ENCODE measurements at places on chromosomes 5 and 9.

DNA sequence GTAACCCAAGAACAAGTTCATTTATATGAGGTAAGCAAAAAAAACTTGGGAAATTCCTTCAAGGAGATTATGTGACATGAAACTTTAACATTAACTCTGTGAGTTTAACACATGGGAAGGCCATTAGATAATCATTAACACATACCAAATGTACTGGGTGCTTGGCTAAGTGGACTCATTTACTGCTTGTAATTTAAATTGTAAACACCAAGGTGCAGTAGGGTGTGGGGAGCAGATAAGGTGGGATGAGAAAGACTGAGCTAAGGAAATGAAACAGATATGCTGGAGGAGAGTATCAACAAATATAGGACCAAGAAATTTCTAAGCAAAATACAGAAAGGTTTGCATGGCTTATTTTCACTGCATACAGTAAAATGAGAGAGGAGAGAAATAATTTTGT, 2384.8 kb upstream of the ACO1 start:
- no peak for DNase-seq

DNA sequence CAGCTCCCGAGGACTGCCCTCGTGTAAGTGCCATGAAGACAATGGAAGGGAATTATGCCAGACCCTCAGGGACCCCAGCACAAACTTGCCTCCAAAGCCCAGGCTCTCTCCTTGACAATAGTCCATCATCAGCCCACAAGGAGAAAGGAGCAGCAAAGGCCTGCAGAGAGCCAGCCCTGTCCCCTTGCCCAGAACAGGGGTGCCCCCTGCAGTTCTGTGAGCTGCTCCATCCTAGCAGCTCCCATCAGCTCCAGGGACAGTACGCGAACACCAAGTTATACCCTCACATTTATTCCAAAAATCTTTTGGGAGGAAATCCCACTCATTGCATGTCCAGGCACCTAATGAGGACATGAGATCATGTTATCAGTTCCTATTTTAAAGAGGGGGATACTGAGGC, 11.1 kb downstream of the BARX1 start:
- no peak for DNase-seq

- DNase-seq = no peak
Measured at GRCh38 chr9:19699756-19700155, 89.1 kb downstream of the SLC24A2 start.

DNA sequence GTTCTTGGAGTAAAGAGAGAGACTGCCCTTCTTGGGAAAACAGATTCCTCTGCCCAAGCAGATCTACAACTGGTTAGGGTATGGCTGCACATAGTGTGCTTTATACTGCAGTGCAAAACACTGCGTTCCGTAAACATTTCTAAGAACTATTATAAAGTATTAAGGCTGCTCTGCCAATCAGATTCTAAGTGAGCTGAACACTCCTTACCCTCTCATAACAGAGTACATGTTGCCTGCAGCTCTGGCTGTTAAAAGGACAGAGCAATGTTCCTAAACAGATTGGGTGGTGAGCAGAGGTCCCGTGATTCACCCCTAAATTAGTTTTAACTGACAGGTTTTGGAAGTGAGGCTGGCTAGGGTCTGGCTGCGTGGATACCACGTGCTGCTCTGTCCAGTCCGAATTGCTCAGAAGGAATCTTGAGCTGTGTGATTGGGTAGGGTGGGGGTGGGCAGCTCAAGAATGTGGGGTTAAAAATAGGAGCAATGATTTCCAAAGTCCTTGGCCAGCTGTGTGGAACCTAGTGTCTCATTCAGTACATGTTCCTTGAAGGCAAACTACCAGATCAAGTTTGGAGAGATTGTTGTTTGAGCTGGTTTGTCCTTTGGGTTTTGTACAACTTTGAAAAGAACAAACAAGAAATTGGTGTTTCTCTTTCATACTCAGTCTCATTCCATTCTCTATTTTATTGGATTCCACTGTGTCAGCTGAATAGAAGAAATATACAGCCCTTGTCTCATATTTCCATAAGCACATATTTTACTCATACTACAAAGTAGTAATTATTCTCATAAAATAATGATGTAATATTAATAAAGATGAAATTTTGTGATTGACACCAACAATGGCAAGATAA, 497.6 kb upstream of the CD180 start:
- no peak for DNase-seq

GRCh38 chr5:143629871-143630659, 181.9 kb upstream of the HMHB1 start:
- DNase-seq = no peak

DNA sequence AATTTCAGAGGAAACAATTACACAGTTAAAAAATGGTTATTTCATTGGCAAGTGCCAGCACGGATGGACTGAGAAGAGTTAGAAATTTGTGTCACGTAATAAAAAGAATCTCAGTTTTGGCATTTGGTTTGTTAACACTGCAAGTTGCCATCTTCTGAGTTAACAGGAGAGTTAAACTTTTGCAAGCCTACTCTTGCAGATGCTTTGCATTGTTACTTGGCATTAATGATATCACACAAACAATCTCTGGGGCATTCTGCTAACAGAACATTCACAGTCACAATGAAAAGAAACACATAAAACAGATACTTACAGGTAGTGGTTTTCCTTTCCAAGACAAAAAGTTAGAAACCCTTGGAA, 647 bp downstream of the FREM1 start:
- DNase-seq = no peak

GRCh38 chr5:38371596-38371995, 113.2 kb downstream of the EGFLAM start:
- no peak for DNase-seq

DNA sequence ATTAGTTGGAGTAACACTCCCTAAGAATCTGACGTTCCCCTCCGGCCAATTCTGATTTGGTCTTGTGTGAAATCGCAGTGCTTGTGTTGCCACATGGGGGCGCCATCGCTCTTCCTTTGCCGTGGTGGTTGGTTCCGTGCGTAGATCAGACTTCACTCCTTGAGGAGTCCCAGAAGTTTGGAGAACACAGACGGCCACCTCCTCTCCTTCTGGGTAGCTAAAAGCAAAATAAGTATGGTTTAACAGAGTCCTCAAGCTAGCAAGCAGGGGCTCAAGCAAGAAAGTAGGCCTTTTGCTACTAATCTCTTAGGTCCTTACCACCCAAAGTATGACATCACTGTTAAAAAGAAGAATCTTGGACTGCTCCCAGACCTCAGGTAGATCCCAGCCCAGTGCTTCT, 59.5 kb downstream of the HSPA4 start:
- peak; percentile 55 for DNase-seq

GRCh38 chr9:33924978-33925797, 108.2 kb downstream of the UBE2R2 start:
- no peak for DNase-seq

DNA sequence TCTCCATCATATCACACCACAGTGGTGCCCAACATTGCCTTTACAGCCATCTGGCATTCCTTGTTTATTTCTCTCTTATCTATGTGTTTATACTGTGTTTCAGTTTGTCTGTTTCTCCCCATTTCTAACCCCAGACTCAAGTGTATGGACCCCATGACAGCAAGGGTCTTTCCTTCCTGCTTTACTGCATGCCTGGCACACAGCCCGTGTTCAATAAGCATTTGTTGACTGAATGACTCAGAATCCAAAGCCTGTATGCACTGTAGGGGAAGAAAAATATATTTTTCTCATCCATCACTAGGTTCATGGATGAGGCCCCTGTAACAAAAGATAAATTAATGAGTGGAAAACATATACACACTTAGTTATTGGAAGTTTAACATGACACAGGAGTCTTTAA, 190.8 kb upstream of the SEMA6A start:
- DNase-seq = no peak

DNA sequence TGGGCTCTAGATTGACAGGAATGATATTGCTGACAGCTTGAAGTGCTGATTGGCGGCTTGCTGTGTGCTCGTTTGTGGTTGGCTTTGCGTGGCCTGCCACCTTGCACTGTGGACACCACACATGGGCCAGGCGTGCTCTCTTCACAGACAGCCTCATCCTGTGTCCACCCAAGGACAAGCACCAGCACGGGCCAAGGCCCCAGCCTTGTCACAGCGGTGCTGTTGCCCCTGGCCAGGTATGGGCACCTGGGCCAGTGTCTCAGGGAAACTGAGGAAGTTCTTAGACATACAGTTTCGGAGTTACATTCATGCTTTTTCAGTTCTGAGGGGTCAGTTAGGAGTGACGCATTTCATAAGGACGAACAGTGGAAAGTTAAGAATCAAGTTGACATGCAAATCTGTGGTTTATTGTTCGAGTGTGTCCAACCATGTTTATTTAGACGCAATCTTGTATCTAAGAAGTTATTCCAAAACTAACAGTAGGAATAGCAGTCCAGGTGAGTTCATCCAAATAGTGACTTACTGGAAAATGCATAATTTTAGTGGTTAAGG, 125.9 kb downstream of the EHMT1 start:
- DNase-seq = no peak

GRCh38 chr9:77023726-77024125, 4.3 kb downstream of the FOXB2 start:
- no peak for DNase-seq

- DNase-seq = no peak
Measured at GRCh38 chr9:93261735-93262523, 78.0 kb downstream of the WNK2 start.

- DNase-seq = no peak
Measured at GRCh38 chr5:171127314-171127713, 181.7 kb upstream of the TLX3 start.

- DNase-seq = no peak
Measured at GRCh38 chr9:103355000-103355399, 359.9 kb downstream of the CYLC2 start.

- no peak for DNase-seq
Measured at GRCh38 chr5:68088302-68088701, 127.3 kb upstream of the PIK3R1 start.

GRCh38 chr5:143714629-143715028, 97.3 kb upstream of the HMHB1 start:
- DNase-seq = no peak

DNA sequence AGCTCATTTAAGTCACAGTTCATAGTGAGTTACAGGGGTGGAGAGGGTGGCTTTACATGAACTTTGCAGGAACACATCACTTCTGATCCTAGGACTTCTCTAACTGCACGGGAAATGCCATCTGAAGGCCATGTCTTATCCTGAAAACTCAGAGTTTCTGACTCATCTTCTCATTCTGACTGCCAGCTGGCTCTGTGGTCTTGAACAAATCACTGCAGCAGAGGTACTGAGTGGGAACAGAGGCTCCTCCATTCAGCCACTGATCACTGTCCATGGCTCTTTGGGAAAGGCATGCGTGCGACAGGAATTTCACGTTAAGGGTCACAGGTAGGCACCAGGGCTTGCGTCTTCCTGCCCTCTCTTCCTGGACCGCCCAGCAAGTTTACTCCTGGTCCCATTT, 114.6 kb upstream of the LRRTM2 start:
- no peak for DNase-seq

DNA sequence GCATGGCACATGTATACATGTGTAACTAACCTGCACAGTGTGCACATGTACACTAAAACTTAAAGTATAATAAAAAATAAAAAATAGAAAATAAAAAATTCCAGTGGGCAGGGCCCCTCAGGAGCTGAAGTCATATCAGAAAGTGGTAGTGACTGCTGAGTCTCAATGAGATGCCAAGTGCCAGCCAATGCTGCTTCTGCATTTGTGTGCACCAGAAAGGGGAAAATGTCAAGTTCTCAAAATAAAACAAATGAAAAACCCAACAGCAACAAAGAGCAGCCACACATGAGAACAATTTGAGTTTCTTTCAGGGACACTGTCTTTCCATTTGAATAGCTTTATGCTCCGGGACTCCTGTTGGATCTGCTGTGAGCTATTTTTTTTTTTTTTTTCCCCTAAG, 117.2 kb upstream of the CCDC112 start:
- DNase-seq = no peak

- DNase-seq = no peak
Measured at GRCh38 chr9:137953683-137954438, 76.3 kb downstream of the CACNA1B start.

DNA sequence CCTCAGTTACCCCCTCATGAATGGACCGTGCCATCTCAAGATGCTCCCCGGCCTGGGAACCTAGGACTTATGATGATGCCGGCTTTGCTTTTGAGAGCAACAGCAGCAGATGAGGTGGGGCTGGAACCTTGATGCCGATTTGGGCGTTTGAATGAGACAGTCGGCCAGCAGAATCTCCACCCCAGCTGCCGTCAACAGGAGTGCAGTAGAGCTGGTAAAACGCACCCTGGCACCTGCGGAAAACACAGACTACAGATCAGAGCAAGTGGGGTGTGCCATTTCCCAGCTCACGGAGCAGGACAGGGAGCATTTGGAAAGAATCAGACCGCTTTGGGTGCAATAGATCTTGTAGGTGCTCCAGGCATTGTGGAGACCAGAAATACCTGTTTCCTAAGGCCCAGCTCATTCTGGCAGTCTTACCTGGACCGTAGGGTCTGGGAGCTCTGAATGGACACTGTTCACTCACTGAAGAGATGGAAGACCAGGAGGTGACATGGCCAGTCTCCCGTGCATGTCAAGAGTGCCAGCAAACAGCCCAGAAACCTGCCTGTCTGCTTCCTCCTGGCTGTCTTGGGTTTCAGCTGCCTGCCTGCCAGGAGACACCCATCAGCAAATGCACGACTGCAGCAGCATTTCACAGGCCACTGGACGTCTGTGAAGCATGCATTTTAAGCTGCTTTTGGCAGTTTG, 317.7 kb upstream of the IRX4 start:
- DNase-seq = no peak

DNA sequence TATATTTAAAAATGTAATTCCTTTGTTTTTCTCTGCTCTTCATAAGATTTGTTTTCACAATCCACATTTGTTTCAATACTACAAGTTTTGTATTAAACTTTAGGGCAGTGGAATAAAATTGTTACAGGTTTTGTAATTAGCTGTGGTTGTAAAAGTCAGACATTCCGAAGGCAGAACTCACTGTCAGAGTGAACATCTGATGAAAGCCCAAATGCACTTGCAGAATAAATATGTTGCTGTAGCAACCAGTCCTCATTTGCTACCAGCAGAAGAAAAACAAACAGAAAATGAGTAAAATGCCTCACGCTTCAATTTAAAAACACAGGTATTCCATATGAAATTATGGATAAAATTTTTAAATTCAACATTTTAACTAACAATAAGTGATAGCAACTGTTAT, 740.1 kb upstream of the FAM174A start:
- DNase-seq = no peak

DNA sequence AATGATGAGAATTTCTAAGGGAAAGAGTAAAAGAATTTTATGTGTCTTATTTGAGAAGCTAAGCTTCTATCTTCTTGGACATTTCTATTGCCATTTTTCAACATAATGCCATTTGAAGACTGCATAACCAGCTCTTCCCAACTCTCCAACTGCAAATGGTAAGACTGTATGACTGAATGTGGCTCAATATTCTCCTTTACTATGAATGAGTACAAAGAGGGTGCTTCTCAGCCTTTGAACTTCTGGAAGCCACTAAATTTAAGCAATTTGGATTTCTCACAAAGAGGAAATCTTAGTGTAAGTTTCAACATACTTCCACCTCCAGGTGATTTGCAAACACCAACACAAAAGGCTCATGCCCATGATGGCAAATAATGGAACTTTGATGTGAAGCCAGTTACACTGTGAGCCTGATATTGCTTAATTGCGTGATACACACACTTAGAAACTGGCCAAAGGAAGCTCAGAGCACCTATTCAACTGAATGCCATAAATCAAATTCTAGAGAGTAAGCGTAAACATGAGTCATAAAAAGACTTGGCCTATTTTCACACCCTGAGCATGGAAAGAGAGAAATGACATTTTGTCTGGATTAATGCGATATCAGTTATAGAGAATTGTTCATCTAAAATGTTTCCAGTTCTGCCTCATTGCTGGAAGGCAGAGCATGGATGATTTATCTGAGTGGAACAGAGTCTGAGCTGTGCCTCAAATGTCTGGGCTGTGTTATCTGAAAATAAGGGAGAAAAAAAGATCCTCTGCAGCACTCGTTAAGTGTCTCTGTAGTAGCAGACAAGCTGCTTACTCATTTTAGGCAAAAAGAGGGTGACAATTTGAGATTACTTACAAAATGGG, 145.3 kb downstream of the PLK2 start:
- DNase-seq = no peak

Measured in stimulated activated CD8-positive, alpha-beta memory T cell treated with anti-CD3 and anti-CD28 coated beads, Interleukin-2, amount 100 ng/mL, for 1 hour (primary cell).